Activated CD8-positive, alpha-beta memory T cell treated with anti-CD3 and anti-CD28 coated beads for 4 hours (primary cell): ENCODE measurements at places on chromosomes 2 and 18.
A peak's percentile ranks its signal among the peaks of the same experiment; 100 is the strongest.

DNA sequence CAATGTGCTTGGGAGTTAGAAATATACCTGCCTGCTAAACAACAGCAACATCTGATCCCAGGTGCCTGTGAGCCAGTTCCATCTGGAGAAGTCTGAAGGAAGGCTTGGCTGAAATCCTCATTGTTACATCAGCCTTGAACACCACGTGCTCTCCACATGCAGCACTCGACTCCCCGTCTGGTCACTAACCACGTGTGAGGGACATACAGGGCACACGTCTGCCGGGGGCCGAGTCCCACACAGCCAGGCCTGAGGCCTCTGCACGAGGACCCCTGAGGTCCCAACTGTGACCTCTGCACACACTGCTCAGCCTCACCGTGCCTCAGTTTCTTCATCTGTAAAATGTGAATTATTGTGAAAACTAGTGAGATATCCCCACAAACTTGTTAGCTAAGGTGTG lies 236.5 kb upstream of the SALL3 start:
- no peak for DNase-seq

- no peak for DNase-seq
These were observed 4.2 kb upstream of the ROCK1 start for GRCh38 chr18:21115519-21116411.

DNA sequence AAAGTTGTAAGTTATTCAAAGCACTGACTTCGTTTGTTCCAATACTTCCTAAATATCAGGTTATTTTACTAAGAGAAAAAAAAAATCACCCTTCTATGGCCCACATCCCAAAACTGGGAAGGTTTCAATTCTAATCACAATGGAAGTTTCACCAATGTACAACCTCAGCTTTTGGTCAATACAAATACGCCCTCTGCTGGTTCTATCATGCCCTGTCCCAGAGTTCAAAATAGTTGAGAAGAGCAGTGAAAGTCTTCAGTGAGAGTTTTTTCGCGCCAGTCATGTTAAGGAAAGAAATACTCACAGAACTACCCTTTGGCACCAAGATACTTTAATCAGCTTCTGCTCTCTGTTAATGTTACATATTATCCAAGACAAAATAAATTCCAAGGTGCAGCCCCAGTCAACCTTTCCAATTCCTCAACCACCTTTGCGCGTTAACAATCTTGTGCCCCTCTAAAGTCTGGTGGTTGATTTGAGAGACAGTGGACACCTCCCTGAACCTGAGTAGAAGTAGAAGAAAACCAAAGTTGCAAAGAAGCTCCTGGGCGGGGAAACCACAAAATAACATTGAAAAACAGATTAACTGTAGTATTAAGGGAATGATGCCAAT lies 59.9 kb downstream of the SUMO1 start:
- peak; percentile 7 for DNase-seq

DNA sequence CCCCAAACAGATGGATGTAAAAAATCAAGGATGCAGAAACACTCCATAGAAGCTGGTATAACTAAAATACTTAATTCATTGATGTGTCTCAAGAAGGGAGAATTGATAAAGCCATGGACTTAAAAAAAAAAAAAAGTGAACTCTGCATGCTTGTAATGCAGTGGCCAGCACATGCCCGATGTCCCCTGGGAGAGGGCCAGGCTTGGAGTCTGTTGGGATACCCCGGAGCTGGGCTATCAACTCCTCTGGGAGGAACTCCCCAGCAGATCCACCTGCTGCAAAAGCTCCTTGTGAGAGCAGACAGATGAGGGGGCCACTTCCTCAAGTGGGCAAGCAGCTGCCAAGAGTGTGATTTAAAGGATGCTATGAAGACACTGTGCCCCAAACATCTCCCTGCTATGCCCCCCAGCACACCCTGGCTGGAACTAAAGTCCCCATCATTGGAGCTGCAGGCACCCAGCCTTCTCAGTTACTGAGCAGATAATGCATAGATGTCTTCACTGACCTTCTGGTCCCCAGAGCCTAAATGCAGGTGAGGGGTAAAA lies 311.5 kb upstream of the ID2 start:
- no peak for DNase-seq

- DNase-seq = no peak
These were observed 6.6 kb downstream of the OTOF start for GRCh38 chr2:26471289-26471688.

- DNase-seq = no peak
These were observed 188.6 kb upstream of the CDH19 start for GRCh38 chr18:66792466-66792865.

GRCh38 chr2:79087785-79088364 lies at the start of gene REG1B:
TSS of gene REG1B (minus strand) at chr2:79087993. CDS start at chr2:79087612, 381 bp downstream.
- no peak for DNase-seq

DNA sequence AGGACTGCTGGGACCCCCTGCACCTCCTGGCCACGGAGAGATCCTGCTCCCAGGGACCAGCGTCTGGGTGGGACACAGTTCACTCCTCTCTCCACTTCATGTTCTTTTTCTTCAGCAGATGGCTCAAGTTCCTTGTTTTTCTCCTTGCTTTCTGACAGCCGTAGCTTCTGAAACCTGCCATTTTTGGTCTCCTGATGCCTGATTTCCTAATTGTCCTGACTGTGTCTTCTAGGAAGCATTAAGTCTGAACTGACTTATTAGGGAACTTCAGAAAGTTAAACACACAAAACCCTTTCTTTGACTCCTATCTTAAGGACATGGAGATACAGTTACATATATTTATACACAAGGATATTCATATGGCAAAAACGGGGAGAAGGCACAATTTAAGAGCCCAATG lies 22.7 kb downstream of the CNNM4 start:
- DNase-seq = no peak

GRCh38 chr2:10080536-10081304 lies 509 bp upstream of the CYS1 start:
- no peak for DNase-seq

- DNase-seq = no peak
These were observed 5.0 kb upstream of the BUB1 start for GRCh38 chr2:110682872-110683271.

- DNase-seq = no peak
These were observed 246.4 kb upstream of the PXDN start for GRCh38 chr2:1990724-1991123.

- peak; percentile 57 for DNase-seq
These were observed 9.7 kb downstream of the ITGA4 start for GRCh38 chr2:181466661-181467576.

DNA sequence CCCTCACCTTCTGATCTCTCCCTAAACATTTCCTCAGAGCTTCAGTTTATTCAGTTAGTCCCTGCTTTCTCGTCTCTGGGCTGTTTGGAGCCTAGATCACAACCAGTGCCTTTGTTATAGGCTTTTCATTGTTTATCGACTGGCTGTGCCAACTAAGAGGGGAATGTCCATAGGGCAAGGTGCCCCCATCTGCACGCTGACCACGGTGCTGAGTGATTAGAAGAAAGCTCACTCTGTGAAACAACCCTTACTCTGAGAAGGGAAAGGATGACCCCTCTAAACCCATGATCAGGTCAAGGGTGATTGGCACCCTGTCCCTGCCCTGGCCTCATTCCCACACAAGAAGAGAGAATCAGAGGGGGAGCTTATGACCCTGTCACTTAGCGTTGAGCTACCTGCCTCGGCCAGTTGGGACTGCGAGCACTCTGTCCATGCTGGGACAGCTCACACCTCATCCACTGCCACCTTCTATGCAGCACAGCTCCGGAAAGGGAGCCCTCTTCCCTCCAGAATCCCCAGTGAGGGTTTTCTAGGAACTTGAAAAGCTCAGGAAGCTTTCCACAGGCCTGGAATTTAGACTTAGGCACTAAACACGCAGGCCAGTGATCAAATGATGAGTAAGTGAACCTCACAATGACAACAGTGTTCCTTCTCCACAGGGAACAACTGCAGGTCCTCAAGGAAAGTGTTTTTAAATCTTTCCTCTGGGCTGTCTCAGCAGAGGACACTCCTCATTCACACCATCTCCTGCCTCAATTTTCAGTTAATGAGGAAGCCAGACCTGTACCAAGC lies 2.3 kb upstream of the ACTG2 start:
- no peak for DNase-seq

- DNase-seq = no peak
These were observed 91.5 kb downstream of the ACTR2 start for GRCh38 chr2:65319072-65319673.

DNA sequence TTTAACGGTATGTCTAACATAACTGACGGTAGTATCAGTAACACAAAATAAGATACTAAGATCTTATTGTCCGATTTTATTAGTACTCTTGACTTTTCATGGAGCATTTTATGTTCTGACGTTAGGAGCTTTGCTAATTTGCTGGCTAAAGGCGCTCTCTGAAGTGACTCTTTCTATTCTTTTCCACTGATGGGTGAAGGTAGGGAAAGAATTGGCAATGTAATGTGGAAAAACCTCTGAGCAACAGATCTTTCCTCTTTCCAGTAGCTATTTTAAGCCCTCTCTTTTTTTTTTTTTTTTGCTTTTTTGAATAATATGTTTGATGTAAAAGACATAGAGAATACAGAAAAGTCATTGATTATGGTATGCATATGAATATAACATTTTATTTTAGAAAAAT lies 4.6 kb downstream of the CCNYL1 start:
- DNase-seq = no peak

DNA sequence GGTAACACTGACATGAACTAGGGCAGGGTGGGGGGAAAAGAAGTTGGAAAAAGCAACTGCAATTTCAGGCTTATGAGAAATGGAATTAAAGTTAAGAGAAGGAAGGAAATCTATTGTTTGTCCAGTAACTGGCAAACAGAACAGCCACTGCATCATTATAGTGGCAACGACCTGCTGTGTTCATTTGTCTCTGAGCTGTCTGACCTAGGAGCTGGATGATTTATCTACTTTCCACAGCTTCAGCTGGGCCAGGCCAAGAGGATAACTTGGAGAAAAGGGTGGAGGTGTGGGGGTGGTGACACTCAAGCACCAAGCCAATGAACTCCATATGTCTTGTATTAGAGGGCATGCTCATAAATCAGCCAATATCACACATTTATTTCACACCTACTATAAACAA lies 291.5 kb upstream of the KLHL29 start:
- DNase-seq = no peak

GRCh38 chr2:95267458-95268210 lies 6.6 kb upstream of the PROM2 start:
- DNase-seq = no peak

DNA sequence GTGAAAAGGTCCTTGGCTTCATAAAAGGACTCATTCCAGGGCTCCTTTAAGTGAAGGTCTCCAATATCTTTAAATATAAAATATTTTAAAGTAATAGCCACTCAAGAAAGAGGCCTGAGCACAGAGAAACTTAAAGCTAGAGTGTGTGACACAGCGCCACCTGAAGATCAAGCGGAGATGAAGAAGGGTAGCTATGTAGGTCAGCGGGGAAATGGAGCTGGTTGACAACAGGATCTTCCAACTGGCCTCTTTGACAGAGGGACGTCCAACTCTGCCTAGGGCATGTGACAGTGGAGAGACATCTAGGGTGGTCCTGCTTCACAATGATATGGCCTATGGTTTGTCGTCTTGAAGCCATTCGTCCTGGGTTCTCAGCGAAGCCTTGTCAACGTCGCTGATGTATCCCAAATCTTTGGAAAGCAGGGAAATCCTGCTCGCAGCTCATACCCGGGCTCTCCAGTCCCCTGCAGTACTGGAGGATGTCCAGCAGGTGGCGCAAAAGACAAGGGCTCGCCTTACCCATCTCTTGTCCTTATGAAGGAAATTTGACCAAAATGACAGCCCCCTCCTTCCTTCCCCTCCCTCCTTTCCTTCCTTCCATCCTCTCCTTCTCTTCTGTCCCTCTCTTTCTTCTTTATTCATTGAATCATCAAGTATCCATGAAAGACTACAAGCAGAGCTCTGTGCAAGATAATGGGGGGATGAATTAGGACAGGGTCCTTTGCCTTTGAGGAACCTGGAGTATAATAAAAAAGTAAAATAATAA lies 59.6 kb downstream of the LONRF2 start:
- DNase-seq = peak; percentile 16

- no peak for DNase-seq
These were observed 18.2 kb downstream of the SCN3A start for GRCh38 chr2:165185633-165186032.

- DNase-seq = no peak
These were observed 150.4 kb downstream of the RAPGEF4 start for GRCh38 chr2:172885996-172886395.

GRCh38 chr2:161975813-161976160 lies 98.2 kb downstream of the DPP4 start:
- no peak for DNase-seq

GRCh38 chr18:48826271-48826670 lies 124.5 kb downstream of the SMAD7 start:
- DNase-seq = no peak

- DNase-seq = no peak
These were observed 102.2 kb upstream of the TGFA start for GRCh38 chr2:70655786-70656185.

- DNase-seq = no peak
These were observed 12.6 kb upstream of the ID2 start for GRCh38 chr2:8669157-8669817.

GRCh38 chr2:207676827-207677354 lies 34.5 kb upstream of the CCNYL1 start:
- DNase-seq = no peak

GRCh38 chr2:135948642-135949355 lies 36.6 kb downstream of the DARS1 start:
- no peak for DNase-seq

DNA sequence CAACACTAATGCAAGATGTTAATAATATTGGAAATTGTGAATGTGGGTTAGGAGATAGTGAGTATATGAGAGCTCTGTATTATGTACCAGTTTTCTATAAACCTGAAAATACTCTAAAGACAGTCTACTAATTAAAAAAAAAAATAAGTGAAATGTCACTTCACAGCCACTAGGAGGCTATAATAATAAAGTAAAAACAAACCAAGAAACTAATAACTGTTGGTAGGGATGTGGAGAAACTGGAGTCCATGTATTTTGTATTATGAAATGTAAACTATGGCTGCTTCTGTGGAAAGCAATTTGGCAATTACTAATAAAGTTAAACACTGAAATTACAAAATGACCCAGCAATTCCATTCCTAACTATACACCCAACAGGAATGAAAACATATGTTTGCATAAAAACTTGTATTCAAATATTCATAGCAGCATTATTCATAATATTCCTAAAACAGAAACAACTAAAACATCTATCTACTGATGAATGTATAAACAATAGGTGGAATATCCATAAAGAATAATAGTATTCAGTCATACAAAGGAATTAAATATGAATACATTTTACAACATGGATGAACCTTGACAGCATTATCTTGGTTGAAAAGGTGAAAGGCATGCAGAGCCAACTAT lies 36.2 kb downstream of the CCDC178 start:
- no peak for DNase-seq

DNA sequence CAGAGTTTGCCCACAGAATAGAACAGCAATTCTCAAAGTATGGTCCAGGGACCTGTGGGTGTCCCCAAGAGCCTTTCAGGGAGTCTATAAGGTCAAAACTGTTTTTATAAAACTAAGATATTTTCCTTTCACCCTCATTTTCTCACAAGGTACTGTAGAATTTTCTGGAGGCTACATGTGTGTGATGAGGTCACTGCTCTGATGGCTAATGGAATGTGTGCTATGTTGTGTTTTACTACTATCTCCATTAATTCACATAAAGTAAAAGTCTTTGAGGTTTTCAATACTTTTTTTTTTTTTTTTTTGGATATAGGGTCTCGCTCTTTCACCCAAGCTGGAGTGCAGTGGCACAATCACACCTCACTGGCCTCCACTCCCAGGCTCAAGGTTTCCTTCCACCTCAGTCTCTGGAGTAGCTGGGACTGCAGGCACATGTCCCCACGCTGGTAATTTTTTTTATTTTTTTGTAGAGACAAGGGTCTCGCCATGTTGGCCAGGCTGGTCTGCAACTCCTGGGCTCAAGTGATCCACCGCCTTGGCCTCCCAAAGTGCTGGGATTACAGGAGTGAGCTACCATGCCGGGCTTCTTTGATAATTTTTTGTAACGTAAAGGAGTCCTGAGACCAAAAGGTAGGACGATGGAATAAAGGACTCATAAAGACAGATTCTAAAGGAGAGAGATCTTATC lies 1.8 kb downstream of the TRABD2A start:
- no peak for DNase-seq
